ENCODE measurements at places on chromosomes 5 and 9. TPM values are rescaled to one million over a fixed set of nuclear protein-coding genes. Genes with fewer than 3 reads are reported as not detected.

GRCh38 chr5:143105216-143105905 is 298.1 kb downstream of the NR3C1 start:
- no peak for DNase-seq

- no peak for DNase-seq
Measured at GRCh38 chr5:116674881-116675625, 100.4 kb upstream of the SEMA6A start.

DNA sequence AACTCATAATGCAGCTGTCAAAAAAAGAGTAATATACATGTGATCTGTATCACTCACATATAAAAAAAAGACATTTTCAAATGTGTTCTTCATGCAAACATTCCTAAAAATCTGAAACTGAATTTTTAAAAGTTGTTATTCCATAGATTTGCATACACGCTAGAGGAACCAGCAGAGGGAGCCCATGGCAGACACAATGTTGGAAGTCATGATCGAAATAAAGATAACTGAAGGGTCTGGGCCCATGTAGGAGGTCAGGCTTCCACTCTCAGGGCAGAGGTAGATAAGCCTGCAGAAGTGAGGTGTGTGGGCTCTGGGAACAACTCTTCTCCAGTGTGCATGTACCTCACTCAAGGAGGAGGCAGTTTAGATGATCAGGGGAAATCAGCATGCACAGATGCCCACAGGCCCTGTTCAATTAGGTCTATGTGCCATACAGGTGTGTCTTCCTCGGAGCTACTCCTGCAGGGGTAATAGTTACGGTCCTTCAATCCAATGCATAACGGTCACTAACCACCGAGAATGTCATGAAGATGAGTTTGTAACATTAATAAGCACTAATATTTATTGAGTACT is 208.6 kb downstream of the EPB41L4A start:
- DNase-seq, result peak; percentile 39

DNA sequence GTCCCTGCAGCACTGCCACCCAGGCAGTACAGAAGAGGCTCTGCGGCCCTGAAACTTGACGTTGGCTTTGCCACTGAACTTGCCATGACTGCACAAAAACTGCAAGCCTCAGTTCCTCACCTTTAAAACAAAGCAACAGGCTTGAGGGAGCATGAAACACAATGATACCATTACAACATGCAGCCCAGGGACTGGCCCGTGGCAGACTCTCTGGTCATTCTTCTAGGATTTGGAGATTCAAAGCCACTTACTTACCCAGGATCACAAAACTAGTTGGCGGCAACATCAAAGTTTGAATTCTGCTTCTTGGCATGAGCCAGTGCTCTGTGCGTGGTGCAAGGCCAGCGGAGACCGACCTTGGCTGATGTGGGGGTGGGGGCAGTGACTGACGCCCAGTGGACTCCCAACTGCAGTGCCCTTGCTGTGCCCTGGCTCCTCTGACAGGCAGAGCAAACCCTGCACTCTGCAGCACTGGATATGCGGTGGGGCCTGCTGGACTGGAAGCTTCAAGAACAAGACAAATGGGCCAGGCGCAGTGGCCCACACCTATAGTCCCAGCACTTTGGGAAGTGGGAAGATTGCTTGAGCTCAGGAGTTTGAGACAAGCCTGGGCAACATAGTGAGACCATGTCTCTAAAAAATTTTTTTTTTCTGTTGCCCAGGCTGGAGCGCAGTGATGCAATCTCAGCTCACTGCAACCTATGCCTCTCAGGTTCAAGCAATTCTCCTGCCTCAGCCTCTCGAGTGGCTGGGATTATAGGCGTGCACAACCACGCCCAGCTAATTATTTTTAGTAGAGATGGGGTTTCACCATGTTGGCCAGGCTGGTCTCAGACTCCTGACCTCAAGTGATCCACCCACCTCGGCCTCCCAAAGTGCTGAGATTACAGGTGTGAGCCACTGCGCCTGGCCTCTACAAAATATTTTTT is 18.9 kb downstream of the SQSTM1 start:
- DNase-seq, result no peak

DNA sequence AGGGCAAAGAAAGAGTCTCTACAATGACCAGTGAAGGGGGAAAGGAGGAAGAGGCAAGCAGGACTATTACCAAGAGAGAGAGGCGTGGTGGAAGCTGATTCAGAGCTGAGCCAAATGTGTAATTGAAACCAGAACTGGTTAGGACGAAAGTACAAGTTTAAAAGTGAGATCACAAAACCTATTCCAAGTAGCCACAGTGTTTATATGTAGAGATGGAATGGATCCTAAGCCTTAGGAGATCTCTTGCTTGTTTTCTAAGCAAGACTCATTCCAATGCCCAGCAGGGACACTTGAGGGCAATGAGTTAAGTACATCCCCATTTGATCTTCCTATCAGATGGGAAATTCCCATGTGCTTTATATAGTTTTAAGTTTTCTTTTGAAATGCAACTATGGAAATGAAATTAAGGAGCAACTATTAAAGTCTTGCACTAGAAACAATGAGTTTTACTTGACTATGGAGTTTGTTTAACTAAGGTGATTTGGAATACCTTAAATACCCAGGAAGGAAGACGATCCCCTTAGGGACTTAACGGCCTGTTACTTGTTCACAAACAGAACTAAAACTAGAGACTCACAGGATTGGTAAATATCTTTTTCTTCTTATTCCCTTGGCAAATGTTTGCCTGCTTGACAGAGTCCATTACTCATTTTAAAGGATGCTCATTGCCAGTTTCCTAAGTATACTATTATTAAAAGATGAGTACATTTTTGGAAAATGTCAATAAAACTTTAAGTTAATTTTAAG is 51.1 kb upstream of the SNX2 start:
- peak; percentile 11 for DNase-seq

GNAQ gene
- 24.8 TPM for total RNA-seq

QRFP gene
- not detected for total RNA-seq

WWC1 gene
- 15.5 TPM for total RNA-seq

FSD1L gene
- 2.3 TPM for total RNA-seq
